ENCODE measurements at places on chromosomes 3 and 15. TPM values are rescaled to one million over a fixed set of nuclear protein-coding genes. Genes with fewer than 3 reads are reported as not detected.

EIF1B gene
- total RNA-seq: 11.8 TPM

ITIH3 gene
- not detected for total RNA-seq

POPDC2 gene
- 0.54 TPM for total RNA-seq

ROPN1 gene
- total RNA-seq: not detected
